GM23248 (cell line): ENCODE measurements at places on chromosomes 5 and 9.
A peak's percentile ranks its signal among the peaks of the same experiment; 100 is the strongest.

GRCh38 chr5:16980983-16981382 lies 44.9 kb upstream of the MYO10 start:
- DNase-seq, result peak; percentile 36

DNA sequence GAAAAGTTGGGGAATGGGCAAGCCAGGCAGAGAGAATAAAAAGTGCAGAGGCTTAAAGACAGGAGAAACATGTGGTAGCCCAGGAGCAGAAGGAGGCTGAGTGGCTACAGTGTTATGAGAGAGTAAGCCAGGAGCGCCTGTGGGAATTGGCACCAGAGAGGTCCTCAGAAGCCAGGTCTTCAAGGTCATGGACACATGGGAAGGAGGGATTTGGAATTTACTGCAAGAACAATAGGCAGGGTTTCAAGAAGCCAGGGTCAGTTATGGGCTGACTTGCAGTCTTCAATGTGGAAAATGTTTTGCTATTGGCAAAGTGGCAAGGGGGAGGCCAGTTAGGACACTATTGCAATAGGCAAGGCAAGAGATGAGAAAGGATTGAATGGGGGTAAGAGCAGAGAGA lies 29.3 kb downstream of the ERAP1 start:
- no peak for DNase-seq

DNA sequence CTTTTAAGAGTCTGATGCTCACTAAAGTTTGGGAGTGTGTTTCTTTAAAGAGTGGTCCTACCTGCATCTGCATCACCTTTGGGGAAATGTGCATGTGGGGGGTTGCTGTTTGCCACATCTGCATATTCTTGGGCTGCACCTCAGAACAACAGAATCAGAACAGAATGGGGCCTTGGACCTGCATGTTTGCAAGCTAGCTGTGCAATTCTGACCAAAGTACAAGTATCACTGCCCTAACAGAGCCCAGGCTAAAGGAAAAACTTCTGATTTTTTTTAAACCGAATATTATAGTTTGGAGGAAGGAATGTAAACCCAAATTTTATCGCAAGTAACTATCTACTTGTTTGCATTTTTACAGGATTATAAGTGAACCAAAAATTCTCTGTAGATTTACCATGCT lies 34.2 kb upstream of the PRLR start:
- no peak for DNase-seq

DNA sequence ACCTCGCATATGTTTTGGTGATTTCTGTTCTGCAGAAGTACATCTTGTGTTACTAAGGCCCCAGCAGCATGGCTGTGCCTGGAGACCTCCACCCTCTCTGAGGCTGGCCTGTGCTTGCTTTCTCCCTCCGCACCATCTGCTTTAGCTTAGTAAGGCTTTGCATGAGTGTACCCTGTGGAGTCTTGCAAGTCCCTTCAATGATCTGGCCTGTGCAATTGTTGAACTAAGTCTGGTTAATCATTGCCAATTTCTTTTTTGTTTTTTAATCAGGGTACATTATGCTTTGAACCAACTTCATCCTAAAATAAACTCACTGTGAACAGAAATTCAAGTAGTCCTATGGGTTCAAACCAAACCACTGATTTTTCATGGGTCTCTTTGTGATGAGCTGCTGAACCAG lies 32.3 kb downstream of the ACOT12 start:
- DNase-seq, result no peak

DNA sequence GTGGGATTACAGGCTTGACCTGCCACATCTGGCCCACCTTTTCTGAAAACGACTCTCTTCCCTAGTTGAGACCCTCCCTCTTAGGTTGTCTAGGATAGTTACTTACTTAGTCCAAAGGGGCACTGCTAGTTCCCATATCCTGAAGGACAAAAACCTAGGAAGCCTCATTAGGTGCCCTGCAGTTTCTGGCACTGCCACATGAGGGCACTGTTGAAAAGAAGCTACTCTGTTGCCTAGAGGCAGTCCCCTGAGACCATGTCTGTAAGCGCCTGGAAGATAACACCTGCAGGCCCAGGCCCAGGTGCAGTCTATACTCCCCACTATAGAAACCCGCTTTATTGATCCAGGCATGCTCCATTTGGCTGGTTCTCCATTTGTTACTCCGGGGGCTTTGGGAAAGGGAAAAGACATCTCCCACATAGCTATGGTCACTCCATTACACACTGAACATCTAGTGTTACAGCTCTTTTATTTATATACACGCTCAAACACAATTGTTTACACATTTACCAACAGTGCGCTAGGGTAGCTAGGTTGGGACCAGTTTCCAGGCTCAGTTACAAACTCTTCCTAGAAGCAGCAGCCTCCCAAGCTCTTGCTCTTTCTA lies 73.4 kb upstream of the PPARGC1B start:
- DNase-seq, result peak; percentile 29

DNA sequence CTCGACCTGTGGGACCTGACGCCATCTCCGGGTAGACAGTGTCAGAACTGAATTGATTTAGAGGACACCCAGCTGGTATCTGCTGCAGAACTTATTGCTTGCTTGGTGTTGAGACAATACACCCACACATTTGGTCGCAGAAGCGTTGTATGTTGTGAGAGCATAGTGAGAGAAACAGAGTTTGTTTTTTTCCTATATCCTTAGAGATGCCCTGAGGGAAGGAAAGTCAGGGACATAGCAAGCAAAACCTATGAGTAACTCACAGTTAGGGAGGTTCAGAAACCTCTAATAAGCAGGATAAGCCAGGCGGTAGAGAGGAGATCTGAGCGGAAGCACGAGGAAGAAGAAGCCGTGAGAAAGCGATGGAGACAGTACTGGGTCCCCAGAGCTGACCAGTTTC lies 59.8 kb downstream of the PTCD2 start:
- peak; percentile 59 for DNase-seq

- DNase-seq, result peak; percentile 40
Observed at GRCh38 chr5:112419164-112419985, at the start of gene EPB41L4A. EPB41L4A (minus strand) TSS chr5:112419277; CDS start chr5:112419039, 238 bp downstream.

- peak; percentile 20 for DNase-seq
Observed at GRCh38 chr9:98479967-98480847, 224.8 kb upstream of the TBC1D2 start.

DNA sequence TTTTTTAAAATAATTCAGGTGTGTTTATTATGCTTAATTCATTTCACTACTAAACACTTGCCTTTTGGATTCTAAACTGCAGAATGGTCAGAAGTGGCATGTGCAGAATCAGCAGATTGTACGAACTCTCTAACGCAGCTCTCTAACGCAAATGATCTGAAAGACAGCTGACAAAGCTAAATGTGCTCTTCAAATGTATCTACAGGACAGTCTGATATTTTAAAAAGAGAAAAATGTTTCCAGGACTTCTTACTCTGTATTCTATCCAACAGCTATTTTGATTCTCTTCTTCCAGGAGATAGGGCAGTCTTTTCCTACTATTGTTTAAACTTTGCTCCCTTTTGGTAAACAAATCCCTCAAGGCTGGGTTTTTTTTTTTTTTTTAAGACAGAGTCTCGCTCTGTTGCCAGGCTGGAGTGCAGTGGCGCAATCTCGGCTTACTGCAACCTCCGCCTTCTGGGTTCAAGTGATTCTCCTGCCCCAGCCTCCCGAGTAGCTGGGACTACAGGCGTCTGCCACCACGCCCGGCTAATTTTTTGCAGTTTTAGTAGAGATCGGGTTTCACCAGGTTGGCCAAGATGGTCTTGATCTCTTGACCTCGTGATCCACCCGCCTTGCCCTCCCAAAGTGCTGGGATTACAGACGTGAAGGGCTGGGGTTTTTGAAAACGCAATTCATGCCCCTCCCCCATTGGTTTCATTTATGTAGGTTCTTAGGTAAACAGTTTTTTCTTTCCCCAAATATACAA lies 1.2 kb downstream of the NMRK1 start:
- DNase-seq, result peak; percentile 5

GRCh38 chr5:82694711-82695285 lies 382.4 kb downstream of the TMEM167A start:
- DNase-seq, result no peak

DNA sequence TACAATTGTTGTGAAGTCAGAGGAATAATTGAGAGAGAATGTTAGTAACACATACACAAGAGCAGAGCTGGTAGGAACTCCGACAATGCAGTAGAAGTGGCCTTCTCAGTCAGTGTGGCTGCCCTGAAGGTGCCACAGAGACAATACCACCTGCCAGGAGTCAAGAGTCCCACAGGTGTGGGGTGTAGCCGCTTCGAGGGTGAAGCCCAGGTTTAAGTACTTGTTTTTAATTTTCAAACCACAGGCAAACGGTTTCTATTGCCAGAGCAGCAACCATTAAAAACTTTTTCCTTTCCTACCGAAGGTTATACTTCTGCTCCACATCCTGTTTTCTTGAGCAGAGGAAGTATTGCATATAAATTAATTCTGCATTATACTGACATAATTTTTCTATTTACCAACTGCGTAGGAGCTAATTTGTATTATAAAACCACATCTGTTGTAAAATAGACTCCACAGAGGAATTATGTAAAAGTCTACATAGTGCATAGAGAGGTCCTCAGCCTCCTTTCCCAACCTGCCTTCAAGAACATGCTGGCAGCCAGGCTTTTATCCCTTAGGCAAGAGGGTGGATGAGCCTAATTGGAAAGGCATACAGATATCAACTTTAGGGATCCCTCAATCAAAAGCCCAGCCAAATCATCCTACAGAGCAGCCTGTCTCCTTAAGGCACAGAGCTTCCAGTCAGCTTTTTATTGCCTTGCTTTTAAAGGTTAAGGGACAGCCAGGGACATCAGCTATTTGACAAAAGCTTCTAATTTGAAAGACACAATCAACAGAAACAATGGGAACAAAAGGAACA lies 12.9 kb upstream of the ACTBL2 start:
- DNase-seq, result no peak

DNA sequence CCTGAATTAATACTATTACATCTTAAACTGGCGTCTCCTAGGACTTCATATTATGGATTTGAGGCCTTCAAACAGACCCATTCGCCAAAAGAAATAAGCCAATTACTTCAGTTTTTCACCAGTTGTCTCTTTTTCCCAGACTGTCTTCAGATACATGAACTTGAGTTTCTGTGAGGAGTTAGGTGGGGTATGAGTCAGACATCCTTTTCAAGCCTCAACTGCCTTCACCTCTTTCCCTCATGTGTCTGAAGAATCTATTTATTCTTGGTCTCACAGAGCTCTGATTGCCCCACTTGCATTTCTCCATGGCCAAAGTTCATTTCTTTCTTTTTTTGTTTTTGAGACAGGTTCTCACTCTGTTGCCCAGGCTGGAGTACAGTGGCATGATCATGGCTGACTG lies 12.5 kb downstream of the WNT8A start:
- DNase-seq, result no peak

GRCh38 chr9:116342941-116343340 lies 189.3 kb downstream of the PAPPA start:
- DNase-seq, result peak; percentile 56

DNA sequence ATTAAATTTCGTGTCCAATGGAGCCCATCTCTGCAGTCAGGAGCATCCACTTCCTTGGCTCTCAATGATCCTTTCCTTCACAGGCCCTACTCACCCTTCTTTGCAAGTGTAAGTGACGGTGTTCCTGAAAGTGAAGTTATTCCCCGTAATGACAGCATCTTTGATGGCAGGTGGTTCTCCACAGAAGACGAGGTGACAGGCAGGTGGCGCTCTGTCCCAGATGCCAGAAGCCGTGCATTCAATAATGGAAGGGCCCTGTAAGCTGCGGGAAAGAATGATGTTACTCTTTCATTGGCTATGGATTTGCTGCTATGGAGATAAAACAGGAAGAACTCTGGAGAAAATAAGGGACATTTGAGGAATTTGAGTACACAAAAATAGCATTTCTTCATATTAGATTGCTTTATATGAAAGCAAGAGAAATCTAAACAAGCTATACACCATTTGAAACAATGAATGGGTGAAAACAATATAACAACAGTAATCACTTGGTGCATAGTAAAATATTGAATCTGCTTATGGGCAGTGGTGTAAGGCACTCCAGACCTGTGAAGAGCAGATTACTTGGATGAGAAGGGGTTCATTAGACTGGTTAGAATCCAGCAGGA lies 89.9 kb upstream of the TXNDC8 start:
- peak; percentile 47 for DNase-seq

GRCh38 chr5:133278317-133278716 lies 226.5 kb downstream of the HSPA4 start:
- DNase-seq, result no peak

DNA sequence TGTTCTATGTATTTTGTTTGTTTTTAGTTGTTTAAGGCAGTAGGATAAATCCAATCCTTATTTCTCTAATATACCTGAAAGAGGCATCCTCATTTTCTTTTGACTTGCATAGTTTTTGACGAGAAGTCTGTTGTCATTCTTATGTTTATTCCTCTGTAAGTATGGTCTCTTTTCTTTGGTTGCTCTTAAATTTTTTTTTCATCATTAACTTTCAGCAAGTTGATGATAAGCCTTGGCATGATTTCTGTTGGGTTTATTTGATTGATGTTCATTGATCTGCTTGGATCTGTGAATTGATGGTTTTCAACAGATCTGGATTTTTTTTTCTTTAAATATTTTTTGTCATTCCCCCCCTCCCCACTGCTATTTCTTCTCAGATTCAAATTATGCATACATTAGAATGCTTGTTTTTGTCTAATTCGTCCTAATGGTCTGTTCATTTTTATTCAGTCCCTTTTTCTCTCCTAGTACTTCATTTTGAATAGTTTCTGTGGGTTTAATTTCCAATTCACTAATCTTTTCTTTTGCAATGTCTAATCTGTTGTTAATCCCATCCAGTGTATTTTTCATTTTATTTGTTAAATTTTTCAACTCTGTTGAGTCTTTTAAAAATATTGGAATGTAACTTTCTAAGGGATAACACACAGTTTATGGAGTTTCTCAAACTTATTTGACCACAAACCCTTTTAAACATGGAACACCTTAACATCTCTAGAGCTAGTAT lies 495.9 kb downstream of the CSNK1G3 start:
- DNase-seq, result peak; percentile 32

DNA sequence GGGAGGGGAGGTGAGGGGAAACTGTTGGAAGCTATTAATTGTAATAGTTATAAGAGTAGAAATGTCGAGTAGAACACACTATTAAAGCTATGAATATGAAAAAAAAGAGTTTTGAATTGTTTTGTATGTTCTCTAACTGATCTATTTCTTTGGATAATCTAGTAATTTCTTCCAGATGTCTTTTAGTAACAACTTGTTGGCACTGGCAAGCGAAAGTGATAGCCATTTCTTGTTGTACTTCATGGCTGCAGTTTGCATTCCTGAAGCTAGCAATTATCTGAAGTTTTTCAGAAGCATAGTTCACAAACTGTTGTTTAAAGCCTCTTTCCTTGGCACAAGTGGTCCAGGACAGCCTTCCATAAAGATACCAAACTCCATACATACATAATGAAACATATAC lies 49.4 kb upstream of the SPATA31C2 start:
- peak; percentile 49 for DNase-seq

- peak; percentile 42 for DNase-seq
Observed at GRCh38 chr5:130871346-130872086, 293.5 kb downstream of the HINT1 start.

DNA sequence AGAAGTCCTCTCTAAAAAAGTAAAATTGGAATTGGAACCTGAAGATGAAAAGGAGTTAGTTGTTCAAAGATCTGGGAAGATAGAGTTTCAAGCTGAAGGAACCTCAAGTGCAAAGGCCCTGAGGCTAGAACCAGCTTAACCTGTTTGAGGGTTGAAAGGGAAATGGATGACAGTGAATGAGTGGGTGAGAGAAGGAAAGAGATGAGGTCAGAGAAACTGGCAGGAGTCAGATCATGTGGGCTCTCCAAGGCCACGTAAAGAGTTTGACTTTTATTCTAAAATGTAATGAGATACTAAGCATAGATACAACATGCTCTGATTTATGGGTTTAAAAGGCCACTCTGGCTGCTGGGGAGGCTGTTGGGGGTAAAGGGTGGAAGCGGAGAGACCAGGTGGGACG lies 2.5 kb upstream of the RAD23B start:
- DNase-seq, result peak; percentile 69
